ENCODE measurements at places on chromosomes 1 and 21. TPM values are rescaled to one million over a fixed set of nuclear protein-coding genes. Genes with fewer than 3 reads are reported as not detected.

The TAS1R1 gene
- not detected for total RNA-seq

The PRDM2 gene
- total RNA-seq = 91.3 TPM

GRCh38 chr1:7404046-7404742, 366.9 kb upstream of the VAMP3 start:
- H3K4me1 ChIP-seq = no peaks in the 10 kb centered on the region
- no peak overlapping the region for H3K27ac ChIP-seq
- DNase-seq = no peak
- H3K4me3 ChIP-seq = no peak overlapping the region

The SMIM12 gene
- 72.7 TPM for total RNA-seq

GRCh38 chr21:39364949-39365348, 16.1 kb upstream of the HMGN1 start:
- peaks cover 8% of the 10 kb centered on the region for H3K4me1 ChIP-seq
- no peak overlapping the region for H3K4me3 ChIP-seq
- H3K36me3 ChIP-seq = no peaks in the 10 kb centered on the region
- no peak overlapping the region for H3K27ac ChIP-seq
- no peak for DNase-seq
- H3K27me3 ChIP-seq = peaks cover 25% of the 10 kb centered on the region

The TEDDM1 gene
- not detected for total RNA-seq

The LCE2A gene
- total RNA-seq = not detected

The CCDC24 gene
- total RNA-seq = 2.9 TPM

GRCh38 chr1:63041660-63042059, 257.7 kb downstream of the ATG4C start:
- H3K4me1 ChIP-seq = no peaks in the 10 kb centered on the region
- peaks cover 1% of the 10 kb centered on the region for H3K27me3 ChIP-seq
- H3K36me3 ChIP-seq = no peaks in the 10 kb centered on the region
- no peak overlapping the region for H3K27ac ChIP-seq
- no peak for DNase-seq
